ENCODE measurements at places on chromosomes 7 and 10. TPM values are rescaled to one million over a fixed set of nuclear protein-coding genes. Genes with fewer than 3 reads are reported as not detected.

Gene CAPZA2
- total RNA-seq, result 131 TPM

Gene FZD1
- 15.6 TPM for total RNA-seq

Gene EZH2
- 2.8 TPM for total RNA-seq

Gene EPHA1
- 0.14 TPM for total RNA-seq

Gene ZNF680
- total RNA-seq, result 6.5 TPM

Gene EPHB4
- total RNA-seq, result 45.7 TPM

Gene IGFBP1
- total RNA-seq, result 0.14 TPM

Gene GRB10
- 28.8 TPM for total RNA-seq

Gene TMEM196
- not detected for total RNA-seq

Gene VIPR2
- total RNA-seq, result 0.85 TPM

Gene NUTM2A
- 0.28 TPM for total RNA-seq

Gene ITGB8
- 47.1 TPM for total RNA-seq

Gene CXCL12
- 135 TPM for total RNA-seq

Gene GIMAP8
- 0.09 TPM for total RNA-seq

Gene HOXA9
- 7.9 TPM for total RNA-seq

Gene RNLS
- total RNA-seq, result 8.6 TPM

Gene ZNF138
- 3.4 TPM for total RNA-seq

Gene CYP3A5
- 0.28 TPM for total RNA-seq

Gene IFIT1
- total RNA-seq, result 13.7 TPM

Gene HOXA13
- total RNA-seq, result 5.7 TPM

Gene GBF1
- 19.4 TPM for total RNA-seq

All from smooth muscle cell of bladder (primary cell).